ENCODE measurements at places on chromosomes 4 and X. TPM values are rescaled to one million over a fixed set of nuclear protein-coding genes. Genes with fewer than 3 reads are reported as not detected.

HTN1 gene
- total RNA-seq: not detected

ARMCX4 gene
- 6.5 TPM for total RNA-seq

STATH gene
- total RNA-seq: not detected

SPANXC gene
- not detected for total RNA-seq

GABRQ gene
- 0.17 TPM for total RNA-seq

C4orf50 gene
- total RNA-seq: not detected

CXCL8 gene
- total RNA-seq: 0.58 TPM

IL2RG gene
- total RNA-seq: not detected

GAGE1 gene
- total RNA-seq: not detected

AIFM1 gene
- 23.9 TPM for total RNA-seq

AKAP14 gene
- not detected for total RNA-seq

DRP2 gene
- 2.3 TPM for total RNA-seq

HHIP gene
- 0.29 TPM for total RNA-seq

SOWAHB gene
- total RNA-seq: 0.17 TPM

AVPR2 gene
- total RNA-seq: not detected

RASGEF1B gene
- total RNA-seq: under 0.01 TPM

TEX11 gene
- 0.15 TPM for total RNA-seq

ZXDB gene
- 7.9 TPM for total RNA-seq

CTPS2 gene
- 11.5 TPM for total RNA-seq

GAGE12F gene
- not detected for total RNA-seq

GLRA3 gene
- total RNA-seq: not detected

USP17L20 gene
- not detected for total RNA-seq

FRMD7 gene
- total RNA-seq: not detected

ADGRG2 gene
- total RNA-seq: 0.17 TPM

ENPEP gene
- 0.33 TPM for total RNA-seq

HTR2C gene
- not detected for total RNA-seq

WAS gene
- 0.17 TPM for total RNA-seq

GPC4 gene
- 0.33 TPM for total RNA-seq
